ENCODE measurements at places on chromosomes 1 and 21.

- DNase-seq: no peak
Measured at GRCh38 chr1:84330125-84330984, 28.8 kb downstream of the SAMD13 start.

DNA sequence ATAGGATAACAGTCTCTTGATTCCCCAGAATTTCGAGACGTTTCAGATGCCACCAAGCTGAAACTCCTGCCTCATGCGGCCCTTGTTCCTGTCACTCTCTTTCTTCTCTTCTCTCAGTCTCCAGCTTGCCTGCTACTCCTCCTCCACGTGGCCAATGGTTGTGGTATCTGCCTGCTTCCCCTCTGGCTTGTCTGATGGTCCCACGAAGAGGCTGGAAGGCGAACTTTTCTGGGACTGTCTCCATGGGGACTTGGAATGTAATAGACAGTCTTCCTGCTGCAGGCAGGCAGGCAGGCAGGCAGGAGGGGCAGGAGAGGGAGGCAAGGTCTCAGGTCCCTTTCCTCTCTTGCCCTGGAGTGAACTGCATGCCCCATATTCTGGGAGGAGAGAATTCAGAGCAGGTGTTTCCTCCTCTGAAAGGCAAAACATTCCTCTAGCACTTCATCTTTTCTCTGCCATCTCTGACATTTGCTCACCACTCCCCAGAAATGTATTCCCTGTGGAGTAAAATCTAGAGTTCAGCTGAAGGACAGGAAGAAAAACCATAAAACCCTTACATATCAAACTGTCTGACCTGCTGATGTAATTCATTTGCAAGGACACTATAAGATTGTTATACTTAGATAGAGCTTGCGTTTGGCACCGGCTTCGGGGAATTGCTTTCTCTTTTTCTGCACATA, 64.1 kb upstream of the GNG12 start:
- no peak for DNase-seq

DNA sequence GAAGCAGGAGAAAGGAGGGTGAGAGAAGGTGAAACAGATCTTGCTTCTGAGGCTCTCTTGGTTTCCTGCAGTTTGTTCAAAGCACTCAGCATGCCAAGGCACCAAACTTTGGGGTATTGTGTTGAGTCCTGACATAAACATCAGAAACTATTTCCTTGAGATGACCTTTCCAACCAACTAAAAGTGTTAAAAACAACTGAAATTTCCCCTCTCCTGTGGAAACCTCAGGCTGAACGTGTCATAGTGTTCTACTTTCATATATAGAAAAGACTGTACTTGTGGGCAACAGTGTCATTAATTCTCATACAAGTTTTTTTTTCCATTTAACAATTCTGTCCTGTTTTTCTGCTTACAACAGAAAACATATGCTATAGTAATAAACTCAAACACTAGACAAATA, 6.3 kb upstream of the LYST start:
- DNase-seq: peak; percentile 50

DNA sequence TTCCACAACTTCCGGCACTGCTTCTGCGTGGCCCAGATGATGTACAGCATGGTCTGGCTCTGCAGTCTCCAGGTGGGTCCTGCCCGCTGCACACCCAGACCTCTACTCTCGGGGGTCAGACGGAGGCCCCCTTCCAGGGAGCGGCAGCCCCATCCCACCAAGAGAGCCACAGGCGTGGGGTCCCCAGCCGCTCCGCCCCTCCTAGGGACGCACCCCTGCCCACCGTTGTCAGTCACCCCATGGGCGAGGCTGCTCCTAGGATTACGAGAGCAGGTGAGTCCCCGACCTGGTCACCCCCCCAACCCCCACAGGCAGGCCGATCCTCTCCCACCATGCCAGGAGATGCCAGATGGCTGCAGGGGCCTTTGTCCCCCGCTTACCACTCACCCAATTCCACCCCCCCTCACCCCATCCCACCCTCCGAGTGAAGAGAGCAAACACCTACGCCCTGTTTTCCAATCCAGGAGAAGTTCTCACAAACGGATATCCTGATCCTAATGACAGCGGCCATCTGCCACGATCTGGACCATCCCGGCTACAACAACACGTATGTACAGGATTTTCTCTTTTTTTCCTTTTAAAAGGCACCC, 107.0 kb downstream of the PDE9A start:
- no peak for DNase-seq

- DNase-seq: no peak
Measured at GRCh38 chr1:37493336-37494098, 19.1 kb downstream of the ZC3H12A start.
